Occipital lobe (tissue), 3 donors: ENCODE measurements at places on chromosomes 1 and 21. TPM values are rescaled to one million over a fixed set of nuclear protein-coding genes. Genes with fewer than 3 reads are reported as not detected.

The SUCO gene
- 108 TPM for total RNA-seq

- no peak for DNase-seq
Observed at GRCh38 chr1:73910466-73910865, 287.5 kb downstream of the LRRIQ3 start.

The COL9A2 gene
- 17.5 TPM for total RNA-seq

GRCh38 chr1:159823406-159823805, 3.3 kb upstream of the SLAMF8 start:
- DNase-seq, result no peak

The KCNJ15 gene
- total RNA-seq, result under 0.01 TPM

DNA sequence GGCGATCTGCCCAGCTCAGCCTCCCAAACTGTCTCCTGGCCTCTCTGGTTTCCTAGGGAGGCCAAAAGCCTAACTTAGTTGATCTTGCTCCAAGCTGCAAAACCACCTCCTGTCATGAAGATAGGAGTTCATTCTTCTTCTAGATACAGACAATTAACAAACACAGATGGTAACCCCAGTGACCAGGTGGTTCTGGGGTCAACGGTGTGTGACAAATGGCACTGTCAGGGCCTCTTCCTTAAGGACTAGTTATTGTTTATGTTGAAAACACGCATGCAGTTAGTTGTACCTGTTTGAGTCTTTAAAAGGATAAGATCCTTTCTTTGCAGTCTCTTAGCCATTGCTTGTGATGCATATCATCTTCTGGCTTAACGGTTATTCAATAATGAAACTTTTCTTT, 4.6 kb upstream of the UMODL1 start:
- DNase-seq, result no peak

The SH2D1B gene
- total RNA-seq, result not detected

DNA sequence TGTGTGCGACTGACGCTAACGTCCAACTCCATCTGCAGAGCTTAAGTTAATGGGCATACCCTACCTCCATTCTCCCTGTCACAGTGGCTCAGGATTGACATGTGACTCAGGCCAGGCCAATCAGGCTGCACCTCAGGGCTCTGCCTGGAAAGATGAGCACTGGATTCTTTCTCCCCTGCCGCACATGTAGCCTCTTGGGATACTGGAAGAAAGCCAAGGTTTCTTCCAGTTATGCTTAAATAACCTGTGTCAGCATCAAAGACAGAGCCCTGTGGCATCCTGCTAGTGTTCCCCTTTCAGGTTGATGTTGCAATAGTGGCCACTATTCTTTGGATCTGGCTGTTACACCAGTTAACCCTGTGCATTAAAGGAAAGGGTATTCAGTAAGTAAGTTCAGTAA, 55.0 kb upstream of the SYT6 start:
- DNase-seq, result no peak

GRCh38 chr21:44844256-44844655, 26.4 kb upstream of the SUMO3 start:
- no peak for DNase-seq

GRCh38 chr1:55584526-55585401, 369.6 kb upstream of the USP24 start:
- DNase-seq, result no peak

- no peak for DNase-seq
Observed at GRCh38 chr1:232445361-232446106, 184.4 kb downstream of the SIPA1L2 start.

DNA sequence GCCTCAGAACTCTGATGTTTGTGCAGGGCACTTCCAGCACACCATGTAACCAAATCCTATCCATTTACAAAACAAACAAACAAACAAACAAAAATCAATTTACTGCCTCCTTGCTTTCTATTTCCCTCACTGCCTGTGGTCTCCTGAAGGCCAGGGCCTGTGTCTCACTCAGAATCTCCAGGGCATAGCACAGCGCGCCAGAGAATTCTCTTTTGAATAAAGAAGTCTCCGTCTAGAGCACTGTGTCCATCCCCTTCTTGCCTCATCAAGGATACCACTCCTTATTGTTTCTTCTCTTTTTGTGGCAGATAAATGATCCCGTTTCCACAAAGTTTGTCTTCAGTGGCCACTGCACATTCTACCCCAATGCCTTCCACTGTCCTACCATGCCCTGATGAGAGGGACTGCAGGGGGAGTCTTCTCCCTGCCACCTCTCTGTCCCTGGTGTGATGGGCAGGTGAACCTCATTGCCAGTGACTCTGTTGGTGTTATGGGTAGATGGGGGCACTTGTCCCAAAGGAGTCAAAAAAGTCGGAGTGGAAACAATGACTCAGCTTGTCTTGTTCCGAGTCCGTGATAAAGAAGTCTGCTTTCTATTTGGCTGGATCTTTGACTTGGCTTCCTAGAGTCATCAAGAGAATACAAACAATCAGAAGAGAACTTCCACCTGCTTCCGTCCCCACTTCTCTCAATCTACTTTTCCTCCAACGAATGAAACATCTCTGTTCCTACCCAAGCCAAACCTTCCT, 30.0 kb downstream of the XCL2 start:
- DNase-seq, result no peak

DNA sequence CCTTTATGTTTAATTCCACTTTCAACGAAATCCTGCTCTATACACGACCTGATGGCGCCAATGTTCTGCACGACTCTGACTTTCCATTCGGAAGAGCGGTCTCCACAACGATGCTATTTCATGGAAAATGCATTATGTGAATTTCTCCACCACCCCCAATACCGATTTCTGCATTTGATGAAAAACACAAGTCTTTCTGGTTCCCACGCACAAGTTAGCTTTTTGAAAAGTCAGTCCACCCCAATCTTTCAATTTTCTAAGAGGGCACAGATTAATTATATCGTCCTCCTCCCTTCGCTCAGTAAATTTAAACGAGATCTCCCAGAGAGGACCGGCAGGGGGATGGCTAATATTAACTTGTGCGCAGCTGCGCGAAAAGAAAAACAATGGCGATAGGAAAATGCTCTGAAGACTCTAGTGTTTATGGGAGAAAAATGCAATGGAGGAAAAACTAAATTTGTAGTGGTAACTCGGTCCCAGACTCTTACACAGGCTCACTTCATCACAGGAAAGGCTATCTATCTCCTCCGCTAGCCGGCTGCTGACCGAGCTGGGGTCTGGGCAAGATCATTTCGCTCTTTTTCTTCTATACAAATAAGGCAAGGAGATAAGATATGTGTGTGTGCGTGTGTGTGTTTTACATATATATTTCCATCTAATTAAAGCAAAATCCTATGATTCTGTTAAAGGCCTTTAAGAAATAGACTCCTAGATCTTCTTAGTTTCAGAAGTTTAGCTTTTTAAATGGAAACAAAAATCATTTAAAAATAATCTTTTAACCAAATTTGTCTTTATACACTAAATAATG, 1.2 kb upstream of the LHX8 start:
- DNase-seq, result no peak

DNA sequence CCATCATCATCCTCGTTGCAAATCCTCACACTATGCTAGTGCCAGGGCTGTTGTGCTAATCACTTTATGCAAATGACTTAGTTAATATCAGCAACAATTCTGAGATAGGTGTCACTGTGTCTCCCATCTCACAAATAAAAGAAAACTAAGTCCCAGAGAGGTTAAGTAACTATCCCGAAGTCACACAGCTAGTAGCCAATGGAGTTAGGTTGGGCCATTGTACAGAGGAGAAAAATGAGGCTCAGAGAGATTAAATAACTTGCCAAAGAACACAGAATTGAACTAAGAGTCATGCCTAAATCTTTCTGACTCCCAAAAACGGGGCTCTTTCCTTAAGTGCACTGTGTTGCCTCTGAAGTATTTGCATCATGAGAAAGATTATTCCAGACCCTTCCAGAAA, 146.4 kb downstream of the MIS18A start:
- no peak for DNase-seq

DNA sequence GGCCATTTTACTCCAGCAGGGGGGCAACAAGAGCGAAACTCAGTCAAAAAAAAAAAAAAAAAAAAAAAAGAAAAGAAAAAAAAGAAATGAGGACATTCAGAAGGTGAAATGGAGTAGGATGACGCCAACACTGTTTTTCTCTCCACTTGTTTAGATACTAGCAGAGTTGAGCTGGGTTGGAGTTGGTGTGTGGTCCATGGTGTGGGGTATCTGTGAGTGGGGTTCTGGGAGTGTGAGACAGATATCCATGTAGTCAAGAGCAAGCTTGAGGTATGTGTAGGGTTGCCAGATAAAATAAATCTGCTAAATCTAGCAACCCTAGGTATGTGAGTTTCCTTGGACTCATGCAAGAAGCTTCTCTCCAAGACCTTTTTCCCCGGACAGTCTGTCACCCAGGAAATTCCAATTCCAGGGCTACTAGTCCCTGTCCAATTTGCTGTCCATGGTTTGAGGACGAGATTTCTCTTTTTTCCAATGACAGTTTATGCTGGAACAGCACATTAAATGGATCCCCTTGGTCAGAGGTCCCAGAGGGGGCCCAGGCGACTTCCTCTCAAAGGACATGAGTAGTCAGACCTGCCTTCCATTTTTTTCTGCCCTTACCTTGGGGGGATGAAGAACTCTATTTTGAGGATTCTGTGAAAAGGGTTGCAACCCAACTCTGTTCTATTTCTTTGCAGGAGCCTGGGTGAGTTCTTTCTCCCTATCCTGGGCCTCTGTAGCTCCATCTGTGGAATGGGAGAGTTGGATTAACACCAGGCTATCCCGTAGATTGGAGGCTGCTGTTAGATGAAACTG, 2.1 kb upstream of the FOXD2 start:
- DNase-seq, result no peak

DNA sequence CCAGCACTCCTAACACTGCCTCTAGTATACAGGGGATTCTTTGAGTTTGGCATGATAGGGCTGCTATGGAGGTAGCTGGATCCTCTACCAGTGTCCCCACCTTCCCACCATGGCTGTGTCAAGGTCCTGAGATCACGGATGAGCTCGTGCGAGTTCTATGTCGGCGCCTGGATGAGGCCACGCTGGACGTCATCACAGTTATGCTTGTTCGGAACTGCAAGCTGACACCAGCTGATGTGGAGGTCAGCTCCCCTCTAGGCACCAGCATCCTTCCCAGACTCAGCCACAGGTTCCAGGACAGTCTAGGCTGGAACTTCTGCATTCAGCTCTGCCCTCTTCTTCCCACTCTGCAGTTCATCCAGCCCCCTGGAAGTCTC, 15.2 kb downstream of the HYI start:
- DNase-seq, result no peak

DNA sequence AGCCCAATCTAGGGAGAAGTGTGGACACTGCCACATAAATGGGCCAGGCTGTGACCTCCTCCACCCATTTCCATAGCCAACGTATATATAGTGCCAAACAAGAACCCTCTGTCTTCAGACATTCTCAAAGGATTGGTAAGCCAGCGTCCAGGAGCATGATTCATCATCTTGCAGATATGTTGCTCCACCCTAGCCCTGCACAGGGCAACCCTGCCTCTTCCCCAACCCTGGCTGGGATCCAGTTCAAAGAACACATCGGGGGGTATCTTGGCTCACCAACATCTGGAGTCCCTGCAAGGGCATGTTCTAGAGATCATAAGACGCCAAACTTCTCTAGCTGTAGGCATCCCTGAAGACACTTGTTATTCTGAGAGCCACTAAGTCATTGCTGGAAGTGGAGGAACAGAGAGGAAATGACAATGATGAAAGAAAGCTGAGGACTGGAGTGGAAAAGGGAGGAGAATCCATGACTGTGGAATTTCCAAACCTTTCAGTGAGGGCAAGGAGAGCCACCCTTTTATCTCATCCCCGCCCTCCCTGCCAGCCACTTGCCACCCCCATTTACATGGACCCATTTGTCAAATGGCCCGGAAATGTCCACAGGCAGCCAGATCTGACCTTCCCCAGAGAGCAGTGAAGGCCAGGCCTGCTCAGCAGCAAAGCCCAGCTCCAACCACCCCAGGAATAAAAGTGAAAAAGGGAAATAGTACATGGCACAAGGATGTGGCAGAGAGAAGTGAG, 144.1 kb upstream of the CTTNBP2NL start:
- DNase-seq, result no peak

GRCh38 chr1:33140153-33141149, 41.4 kb downstream of the TRIM62 start:
- DNase-seq, result no peak

The C8A gene
- total RNA-seq, result not detected

DNA sequence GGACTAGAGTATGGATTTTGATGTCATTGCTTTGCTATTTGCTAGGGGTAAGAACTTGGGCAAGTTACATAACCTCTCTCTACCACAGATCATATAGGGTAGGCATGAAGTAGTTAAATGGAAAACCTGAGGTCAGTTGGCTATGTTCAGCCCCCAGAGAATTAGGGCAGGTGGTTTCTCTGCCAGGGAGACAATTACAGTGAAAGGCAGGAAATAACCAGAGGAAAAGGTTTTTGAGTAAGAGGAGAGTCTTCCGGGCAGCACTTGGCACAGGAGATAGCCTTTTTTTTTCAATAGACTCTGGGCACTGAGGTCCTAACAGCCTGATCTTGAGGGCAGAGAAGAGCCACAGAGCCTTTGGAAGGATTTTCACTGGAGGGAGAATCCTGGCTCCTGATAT, 16.7 kb upstream of the SERBP1 start:
- DNase-seq, result no peak
